Dermis microvascular lymphatic vessel endothelial cell (primary cell): ENCODE measurements at places on chromosomes 12 and 14. TPM values are rescaled to one million over a fixed set of nuclear protein-coding genes. Genes with fewer than 3 reads are reported as not detected.

DNA sequence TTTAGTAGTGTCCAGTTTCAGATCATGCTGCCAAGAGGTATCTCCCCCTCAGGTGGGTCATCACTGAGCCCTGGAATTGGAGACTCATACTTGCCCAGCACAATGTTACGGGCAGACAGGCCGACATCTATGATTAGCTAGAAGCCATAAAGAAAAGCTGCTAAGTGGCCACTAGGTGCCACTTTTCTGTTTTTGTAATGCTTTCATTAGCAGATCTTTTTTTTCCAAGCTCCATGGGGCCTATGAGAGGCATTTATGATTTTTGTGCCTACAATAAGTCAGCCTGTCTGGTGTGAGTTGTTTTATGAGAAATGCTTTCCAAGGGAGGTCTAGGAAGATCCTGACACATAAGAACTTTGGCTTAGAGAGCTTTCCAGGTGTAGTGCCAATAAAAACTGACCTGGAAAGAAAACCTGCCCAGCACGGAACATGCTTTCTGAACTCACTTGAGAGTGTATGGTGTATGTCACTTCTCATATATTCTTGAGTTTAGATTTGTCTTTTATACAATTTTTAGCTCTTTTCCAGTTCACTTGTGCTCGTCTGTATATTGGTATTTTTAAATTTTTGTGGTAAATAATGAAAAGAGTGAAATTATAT lies 21.8 kb upstream of the SMCO2 start:
- peak; percentile 85 for DNase-seq

DNA sequence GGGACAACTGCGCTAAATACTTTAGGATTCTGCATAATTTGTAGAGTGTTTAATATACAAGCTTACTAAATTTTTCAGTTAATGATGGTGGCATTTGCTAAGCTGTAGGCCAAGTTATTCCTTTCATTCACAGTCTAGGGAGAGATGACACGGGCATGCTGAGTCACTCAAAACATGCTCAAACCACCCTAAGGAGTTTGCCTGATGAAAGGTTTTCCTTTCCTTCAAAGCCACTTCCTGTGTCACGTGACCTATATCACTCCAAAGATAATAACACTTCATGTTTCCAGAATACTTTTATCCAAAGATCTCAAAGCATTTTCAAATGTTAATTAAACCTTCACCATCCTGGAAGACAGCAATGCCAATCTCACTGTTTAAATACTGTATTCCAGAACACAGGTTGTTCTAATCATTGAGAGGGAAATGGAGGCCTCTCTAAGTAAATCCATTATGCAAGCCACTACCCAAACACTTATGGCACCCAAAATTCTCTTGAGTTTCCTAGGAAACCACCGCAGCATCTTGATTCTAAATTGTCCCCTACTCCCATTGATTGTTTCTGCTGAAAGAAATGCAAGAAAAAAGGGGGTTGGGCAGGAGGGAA lies 207.0 kb upstream of the CDKN3 start:
- no peak for DNase-seq

DNA sequence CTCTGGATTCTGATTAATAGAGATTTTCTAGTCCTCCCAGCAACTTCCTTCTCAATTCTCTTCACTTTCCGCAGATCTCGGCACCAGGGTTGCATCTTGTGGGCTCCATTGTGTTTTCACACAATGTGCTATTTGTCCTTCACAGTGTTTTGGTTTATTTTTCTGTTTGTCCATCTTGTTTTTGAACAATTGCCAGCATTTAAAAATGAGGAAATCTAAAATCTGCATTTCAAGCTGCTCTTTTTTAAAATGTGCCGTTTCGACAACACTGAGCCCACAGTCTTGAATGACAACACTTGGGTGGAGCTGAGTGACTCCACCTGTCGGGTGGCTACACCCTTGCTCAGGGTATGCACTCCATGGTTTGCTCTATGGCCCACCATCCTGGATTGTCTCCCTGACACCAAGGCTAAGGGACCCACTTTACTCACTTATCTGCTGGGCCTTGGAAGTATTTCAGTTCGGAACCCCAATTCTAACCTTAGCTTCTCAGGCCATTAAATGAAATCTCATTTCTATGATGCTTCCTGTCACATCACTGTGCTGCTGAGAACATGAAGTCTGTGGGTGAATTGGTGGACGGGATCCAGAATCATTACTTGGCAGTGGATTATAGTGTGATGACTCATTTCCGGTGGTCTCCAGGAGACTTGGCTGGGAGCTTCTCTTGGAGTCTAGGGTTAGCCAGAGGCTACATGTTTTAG lies 3.4 kb upstream of the MYRFL start:
- DNase-seq = peak; percentile 73

Gene MDM2
- total RNA-seq = 158 and 223 TPM in 2 replicates

Gene APPL2
- total RNA-seq = 13.5 and 16.9 TPM in 2 replicates

Gene PLEKHG3
- 5.4 and 11.0 TPM in 2 replicates for total RNA-seq

- DNase-seq = peak; percentile 14
Observed at GRCh38 chr14:65095633-65096205, 6.6 kb downstream of the MAX start.

Gene SVOP
- total RNA-seq = not detected in 2 replicates

GRCh38 chr14:99081156-99081765 lies 190.7 kb downstream of the BCL11B start:
- no peak for DNase-seq

GRCh38 chr12:112782943-112783342 lies 8.6 kb upstream of the RPH3A start:
- no peak for DNase-seq

Gene MGST1
- total RNA-seq = 9.7 and 19.4 TPM in 2 replicates

DNA sequence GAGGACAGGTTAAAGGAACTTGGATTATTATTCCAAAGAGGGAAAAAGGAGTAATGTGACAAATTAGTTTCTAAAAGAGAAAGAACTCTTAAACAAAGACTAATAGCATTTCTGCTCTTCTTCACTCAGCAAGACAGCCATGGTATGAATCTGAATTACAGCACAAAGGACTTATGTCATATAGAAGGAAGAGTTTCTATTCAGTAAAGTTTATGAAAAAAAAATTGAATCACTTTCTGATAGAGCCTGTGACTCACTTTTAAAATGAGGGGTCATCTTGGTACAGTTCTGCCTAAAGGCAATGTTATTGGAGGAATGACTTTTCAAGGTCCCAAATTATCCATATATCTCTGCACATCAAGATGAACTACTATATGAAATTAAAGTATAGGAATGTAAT lies 101.7 kb downstream of the DUSP6 start:
- DNase-seq = no peak

Gene MSRB3
- total RNA-seq = 43.6 and 44.7 TPM in 2 replicates

Gene TWF1
- total RNA-seq = 89.6 and 95.4 TPM in 2 replicates

- no peak for DNase-seq
Observed at GRCh38 chr14:93799989-93800921, 12.0 kb upstream of the PRIMA1 start.

DNA sequence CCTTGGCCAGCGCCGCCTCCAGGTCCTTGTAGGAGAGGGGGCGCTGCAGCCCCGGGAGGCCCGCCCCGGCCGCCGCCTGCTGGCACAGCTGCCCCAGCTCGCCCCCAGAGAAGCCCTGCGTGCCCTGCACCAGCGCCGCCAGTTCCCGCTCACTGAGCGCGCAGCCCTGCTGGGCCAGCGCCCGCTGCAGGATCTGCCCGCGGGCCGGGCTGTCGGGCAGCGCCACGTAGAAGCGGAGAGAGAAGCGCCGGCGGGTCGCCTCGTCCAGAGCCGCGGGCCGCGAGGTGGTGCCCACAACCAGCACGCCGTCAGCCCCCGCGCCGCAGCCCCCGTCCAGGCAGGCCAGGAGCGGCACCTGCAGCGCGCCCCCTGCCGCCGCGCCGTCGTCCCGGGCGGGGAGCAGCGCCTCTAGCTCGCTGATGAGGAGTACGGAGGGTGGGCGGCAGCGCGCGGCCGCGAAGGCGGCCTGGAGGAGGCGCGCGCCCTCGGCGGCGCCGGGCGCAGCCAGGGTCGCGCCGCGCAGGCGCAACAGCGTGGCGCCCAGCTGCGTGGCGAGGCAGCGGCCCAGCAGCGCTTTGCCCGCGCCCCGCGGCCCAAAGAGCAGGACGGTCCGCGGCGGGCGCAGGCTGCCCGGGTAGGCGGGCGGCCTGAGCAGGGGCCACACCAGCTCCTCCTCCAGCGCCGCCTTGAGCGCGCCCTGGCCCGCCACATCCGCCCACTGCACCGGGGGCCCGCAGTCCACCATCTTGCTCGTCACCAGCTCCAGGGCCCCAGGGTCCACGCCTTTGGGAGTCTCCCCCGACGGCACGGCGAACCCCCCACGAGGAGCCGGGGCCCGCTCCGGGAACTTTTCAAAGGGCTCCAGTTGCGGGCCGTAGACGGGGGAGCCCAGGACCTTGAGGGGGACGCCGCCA lies 27.7 kb downstream of the FIGNL2 start:
- no peak for DNase-seq

Gene LRIG3
- total RNA-seq = 24.5 and 33.0 TPM in 2 replicates

GRCh38 chr12:48903363-48903981 lies 21.8 kb downstream of the FKBP11 start:
- DNase-seq = no peak

DNA sequence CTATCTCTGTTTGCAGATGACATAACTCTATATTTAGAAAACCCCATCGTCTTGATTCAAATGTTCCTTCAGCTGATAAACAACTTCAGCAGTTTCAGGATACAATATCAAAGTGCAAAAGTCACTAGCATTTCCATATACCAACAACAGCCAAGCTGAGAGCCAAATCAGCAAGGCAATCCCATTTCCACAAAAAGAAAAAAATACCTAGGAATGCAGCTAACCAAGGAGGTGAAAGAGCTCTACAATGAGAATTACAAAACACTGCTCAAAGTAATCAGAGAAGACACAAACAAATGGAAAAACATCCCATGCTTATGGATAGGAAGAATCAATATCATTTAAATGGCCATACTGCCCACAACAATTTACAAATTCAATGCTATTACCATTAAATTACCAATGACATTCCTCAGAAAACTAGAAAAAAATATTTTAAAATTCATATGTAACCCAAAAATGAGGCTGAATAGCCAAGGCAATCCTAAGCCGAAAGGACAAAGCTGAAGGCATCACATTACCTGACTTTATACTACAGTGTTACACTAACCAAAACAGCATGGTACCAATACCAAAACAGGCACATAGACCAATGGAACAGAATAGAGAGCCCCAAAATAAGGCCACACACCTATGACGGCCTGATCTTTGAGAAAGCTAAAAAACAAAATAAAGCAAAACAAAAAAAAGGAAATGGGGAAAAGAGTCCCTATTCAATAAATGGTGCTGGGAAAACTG lies 901.7 kb downstream of the LRFN5 start:
- DNase-seq = no peak

DNA sequence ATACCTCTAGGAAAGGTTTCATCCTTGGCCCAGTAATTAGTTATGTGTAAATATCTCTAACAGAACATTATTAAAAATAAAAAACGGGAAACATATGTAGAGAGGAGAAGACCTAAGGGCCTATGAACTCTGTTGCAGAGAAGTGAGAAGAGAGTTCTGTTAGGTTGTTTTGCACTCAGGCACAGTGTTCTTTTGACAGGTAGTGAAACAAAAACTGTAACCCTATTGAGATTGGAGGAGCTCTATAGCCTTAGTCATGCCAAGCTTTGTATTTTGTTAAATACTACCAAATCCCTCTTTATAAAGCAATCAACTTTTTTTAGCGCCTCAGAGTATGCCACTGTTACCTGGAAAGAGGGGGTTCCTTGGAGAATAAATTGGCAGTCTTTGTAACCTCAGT lies 77.6 kb downstream of the CNTN1 start:
- DNase-seq = no peak

DNA sequence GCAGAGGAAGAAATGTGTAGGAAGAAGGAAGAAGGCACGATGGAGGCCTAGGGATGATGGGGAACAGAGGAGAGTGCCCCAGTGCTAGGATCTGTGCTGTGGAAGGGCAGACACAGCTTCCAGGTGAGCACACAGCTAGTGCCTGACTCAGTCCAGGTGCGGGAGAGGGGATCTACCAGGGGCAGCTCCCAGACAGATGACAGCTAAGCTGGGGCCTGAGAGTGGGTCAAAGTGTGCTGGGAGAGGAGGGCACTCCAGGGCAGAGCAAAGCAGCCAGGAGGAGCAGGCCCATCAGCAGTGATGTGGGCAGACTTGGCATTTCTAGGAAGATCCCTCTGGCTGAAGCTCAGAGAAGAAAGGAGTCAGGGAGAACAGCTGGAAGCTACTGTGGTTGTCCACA lies 36.7 kb downstream of the LRTM2 start:
- DNase-seq = no peak

DNA sequence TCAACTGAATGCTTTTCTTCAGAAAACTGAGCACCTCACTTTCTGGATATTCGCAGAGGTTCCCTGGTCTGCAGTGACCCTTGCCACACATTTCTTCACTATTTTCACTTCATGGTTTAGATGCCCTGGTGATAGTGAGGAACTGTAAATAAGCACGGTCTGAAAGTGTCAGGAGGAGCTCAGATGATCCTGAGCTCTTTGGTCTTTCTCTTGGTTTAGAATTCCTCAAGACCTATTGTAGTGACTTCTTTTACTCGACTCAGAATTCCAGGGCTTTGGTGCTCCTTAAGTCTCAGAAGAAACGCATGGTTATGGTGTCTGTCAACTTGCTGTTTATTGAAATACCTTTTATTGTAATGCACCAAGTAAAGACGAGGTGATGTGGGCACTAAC lies 84.0 kb downstream of the SAMD4A start:
- DNase-seq = no peak

- no peak for DNase-seq
Observed at GRCh38 chr12:99201906-99202645, 445.5 kb upstream of the GARIN6 start.
